ENCODE measurements at places on chromosomes 7 and 10.

GRCh38 chr7:128759242-128759641 lies 16.4 kb downstream of the OPN1SW start:
- no peak for DNase-seq

DNA sequence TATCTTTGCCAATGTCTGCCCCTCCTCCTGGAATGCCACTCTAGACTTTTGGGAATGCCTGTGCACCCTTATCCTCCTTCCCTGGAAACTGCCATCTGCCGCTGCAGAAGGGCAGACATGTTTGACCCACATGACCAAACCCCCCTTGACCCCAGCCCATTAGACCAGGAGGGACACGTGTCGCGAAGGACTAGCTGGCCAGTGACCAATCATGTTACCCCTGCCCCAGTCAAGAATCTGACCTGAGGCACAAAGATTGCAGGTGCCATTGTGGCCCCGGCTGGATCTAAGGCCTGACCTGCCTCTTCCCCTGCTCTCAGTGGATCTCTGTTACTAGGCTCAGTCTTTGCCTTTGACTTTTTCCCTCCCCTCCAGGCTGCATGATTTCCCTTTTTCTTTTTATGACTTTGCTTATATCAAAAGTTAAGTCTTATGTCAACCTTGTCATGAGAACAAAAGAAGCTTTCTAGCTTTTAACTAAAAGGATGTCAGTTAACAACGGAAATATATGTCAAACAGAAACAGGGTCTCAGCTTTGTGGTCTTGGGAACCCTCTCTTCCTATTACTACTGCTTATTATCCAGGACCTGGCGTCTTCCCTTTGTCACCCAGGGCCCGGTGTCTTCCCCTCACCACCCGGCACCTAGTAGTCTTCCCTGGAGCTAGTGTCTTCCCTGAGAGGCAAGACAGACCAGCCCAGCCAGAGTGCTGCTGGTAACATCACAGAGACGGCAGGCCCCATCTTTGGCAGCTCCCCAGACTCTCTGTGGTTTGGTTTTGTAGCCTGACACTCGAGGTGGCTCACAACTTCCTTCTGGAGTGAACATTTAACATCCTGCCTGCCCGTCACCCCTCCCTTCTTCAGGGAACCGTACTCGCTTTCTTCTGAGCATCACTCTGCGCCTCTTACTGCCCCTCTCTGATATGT lies 24.4 kb upstream of the PPIF start:
- peak; percentile 48 for DNase-seq

DNA sequence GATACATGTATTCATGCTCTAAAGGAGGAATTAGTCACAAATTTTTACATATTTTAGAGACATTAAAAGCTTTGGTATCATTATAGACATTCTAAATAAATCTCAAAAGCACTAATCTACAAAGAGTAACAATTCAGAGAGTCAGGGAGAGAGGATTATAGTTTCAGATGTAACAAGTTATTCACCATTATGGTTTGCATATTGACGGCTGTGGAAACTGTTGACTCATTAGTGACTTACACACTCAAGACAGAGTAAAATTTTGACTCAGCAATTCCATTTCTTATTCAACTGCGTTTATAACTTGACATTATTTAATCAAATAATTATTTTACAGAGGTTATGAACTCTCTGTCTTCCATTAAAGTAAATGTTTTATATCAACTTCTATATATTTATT lies 95.4 kb upstream of the SEMA3C start:
- DNase-seq: no peak

DNA sequence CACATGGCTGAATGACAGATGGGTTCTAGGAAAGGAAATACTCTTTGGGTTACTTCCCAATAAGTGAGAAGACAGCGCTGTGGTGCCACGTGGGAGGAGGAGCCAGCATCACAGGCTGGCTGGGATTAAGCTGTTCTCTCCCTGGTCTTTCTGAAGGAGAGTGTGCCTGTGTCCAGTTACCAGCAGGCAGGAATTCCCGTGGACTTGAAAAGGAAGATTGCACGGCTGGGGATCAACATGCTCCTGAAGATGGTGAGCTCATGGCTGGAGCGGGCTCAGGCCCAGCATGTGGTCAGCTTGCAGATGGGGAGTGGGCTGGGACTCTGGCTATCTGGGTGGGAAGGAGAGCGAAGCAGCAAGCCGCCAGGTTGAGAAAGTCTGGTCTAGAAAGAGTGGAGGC lies 8.1 kb downstream of the ADCK2 start:
- DNase-seq: no peak

- no peak for DNase-seq
These were observed 30.7 kb downstream of the WDR86 start for GRCh38 chr7:151379193-151379520.

GRCh38 chr10:6778992-6779701 lies 199.1 kb upstream of the PRKCQ start:
- DNase-seq: no peak

- no peak for DNase-seq
These were observed 414.7 kb upstream of the GHITM start for GRCh38 chr10:83724471-83725241.

DNA sequence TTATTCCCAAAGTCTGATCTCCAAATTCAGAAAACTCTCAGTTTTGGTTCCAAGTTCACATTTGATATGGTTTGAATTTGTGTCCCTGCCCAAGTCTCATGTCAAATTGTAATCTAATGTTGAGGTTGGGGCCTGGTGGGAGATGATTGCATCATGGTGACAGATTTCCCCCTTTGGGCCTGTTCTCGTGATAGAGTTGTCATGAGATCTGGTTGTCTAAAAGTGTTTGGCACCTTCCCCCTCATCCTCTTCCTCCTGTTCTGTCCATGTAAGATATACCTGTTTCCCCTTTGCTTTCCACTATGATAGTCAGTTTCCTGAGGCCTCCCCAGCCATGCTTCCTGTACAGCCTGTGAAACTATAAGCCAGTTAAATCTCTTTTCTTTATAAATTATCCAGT lies 138.6 kb downstream of the ARL4A start:
- DNase-seq: no peak

DNA sequence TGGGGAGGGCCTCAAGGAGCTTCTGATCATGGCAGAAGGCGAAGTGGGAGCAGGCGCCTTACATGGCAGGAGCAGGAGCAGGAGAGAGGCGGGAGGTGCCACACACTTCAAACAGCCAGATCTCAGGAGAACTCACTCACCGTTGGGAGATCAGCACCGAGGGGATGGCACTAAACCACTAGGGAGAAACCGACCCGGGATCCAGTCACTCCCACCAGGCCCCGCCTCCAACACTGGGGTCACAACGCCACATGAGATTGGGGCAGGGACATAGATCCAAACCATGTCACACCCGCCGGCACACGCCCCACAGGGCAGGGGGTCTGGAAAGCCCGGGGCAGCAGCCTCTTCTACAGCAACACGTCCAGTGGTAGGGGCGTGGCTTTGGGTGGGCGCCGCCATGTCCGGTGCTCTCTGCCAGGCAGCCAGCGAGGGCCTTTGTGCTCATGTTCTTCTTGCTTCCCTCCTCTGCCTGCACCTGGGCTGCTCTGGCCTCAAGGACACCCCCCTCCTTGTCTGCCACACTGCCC lies 233.8 kb upstream of the SHH start:
- no peak for DNase-seq

DNA sequence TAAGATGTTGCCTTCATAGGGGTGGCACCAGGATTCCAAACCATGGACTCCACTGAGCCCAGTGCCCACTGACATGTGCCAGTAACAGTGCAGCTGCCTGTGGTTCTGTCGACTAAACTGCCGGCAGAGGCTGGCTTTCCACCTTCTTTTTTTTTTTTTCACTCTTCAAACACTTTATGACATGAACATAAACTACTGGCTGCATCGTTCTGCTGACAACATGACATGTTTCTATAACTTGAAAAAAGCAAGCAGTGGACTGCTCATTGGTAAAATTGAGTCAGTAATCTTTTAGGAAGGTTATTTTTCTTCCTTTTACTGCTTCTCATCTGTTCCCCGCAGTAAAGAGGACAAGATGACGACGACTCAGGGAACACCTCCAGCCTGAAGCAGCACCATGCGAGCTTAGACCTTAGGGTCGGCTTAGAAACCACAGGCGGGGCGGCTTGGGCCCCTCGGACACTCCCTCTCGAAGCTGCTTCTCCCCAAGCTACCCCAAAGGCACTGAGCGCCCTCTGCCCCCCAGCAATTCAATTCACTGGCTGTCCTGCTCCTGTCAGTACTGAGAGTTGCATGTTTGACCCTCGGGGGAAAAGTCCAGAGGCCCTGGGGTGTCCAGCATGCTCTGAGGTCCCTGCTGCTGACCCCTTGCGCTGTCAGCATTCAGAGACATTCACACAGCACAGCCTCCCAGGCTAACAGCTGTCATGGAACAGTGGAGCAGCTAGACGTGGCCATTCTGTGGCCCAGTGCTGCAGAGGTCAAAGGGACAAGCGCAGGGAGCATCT lies 112.5 kb downstream of the EGFR start:
- peak; percentile 56 for DNase-seq

DNA sequence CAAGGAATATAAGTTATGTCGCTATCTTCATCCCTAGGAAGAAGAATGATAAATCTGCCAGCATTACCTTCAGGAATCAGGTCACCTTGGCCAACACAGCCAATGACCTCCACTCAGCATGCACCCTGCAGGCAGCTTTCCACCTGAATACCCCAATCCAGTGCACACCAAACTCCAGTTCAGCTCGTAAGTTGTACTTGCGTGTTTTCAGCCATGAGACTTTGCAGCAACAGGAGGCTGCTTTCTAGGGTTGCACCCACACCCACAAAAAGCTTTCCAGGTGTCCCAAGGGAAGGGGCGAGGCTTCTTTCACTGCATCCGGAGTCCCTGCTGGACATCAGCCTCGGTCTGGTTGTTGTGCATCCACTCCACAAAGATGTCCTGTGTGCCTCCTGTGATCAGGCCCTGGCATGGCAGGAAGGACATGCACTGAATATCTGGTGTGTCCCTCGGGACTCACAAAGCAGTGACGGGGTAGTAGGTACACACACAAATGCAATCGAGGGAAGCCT lies 282.9 kb downstream of the GRID1 start:
- DNase-seq: no peak

- peak; percentile 44 for DNase-seq
These were observed 77.8 kb upstream of the LRRC17 start for GRCh38 chr7:102834999-102835398.

- DNase-seq: no peak
These were observed 72.6 kb downstream of the COPG2 start for GRCh38 chr7:130595986-130596385.

DNA sequence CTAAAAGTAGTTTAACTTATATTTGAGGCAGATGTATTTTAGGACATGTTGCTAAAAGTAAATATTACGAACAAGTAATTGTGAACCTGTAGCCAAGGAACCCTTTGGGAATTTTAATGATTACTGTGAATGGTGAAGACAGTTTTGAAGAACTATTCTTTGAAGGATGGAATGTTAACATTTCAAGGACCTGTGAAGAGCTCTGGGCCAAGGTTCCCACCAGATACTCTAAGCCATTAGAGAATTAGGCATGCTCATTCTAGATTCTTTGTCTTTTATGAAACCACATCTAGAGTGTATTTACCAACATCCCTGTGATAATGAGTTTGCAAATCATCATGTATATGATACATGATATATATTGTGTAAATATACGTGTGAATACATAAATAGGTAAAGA lies 99.8 kb downstream of the SEPTIN7 start:
- DNase-seq: no peak

DNA sequence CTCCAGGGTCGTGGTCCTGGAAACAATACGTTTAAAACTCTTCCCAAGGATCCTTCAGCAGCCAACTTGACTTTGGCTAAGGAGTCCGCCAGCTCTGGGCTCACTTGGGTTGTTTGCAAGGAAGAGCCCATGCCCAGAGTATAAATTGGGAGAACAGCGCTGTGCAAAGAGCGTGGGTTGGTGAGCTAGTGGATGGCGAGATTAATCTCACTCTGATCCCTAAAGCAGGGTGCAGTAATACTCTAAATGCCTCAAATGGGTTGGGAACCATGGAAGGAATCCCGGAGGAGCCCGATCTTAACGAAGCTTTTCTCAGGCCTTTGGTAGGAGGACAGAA lies 495 bp upstream of the SDHAF3 start:
- DNase-seq: no peak

DNA sequence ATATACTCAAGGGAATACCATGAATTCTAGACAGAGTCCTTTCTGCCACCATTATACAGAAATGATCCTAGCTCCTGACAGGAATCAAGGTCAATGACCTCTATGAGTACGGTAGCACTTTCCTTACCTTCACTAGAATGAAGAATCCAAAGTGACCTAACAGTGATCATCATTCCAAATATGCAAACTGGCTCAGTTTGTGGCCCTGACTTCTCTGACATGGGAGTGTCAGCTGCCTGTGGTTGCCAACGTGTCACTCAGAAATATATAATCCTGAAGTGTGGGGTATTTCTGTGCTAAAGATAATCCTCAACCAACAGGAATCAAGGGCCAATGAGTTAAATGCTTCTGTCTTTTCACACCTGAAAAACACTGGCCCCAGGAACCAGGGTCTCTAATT lies 45.7 kb downstream of the COPG2 start:
- no peak for DNase-seq

DNA sequence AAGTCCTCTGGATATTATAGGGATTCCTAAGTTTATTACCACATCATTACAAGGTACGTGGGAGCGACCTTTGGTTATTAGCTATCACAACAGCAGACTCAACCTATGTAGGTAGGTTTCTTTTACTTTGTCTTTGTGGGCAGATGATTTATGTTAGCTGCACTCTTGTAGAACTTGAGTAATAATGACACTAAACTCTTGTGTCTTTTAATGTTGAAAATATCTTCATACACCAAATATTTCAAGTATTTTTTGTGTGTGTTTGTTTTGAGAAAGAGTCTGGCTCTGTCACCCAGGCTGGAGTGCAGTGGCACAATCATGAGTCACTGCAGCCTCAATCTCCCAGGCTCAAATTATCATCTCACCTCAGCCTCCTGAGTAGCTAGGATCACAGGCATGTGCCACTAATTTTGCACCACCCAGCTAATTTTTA lies 19.2 kb upstream of the SUPV3L1 start:
- DNase-seq: no peak

- no peak for DNase-seq
These were observed 2.0 kb downstream of the PIP4K2A start for GRCh38 chr10:22712211-22712955.

- no peak for DNase-seq
These were observed 176.5 kb upstream of the KCTD7 start for GRCh38 chr7:66452165-66452564.

DNA sequence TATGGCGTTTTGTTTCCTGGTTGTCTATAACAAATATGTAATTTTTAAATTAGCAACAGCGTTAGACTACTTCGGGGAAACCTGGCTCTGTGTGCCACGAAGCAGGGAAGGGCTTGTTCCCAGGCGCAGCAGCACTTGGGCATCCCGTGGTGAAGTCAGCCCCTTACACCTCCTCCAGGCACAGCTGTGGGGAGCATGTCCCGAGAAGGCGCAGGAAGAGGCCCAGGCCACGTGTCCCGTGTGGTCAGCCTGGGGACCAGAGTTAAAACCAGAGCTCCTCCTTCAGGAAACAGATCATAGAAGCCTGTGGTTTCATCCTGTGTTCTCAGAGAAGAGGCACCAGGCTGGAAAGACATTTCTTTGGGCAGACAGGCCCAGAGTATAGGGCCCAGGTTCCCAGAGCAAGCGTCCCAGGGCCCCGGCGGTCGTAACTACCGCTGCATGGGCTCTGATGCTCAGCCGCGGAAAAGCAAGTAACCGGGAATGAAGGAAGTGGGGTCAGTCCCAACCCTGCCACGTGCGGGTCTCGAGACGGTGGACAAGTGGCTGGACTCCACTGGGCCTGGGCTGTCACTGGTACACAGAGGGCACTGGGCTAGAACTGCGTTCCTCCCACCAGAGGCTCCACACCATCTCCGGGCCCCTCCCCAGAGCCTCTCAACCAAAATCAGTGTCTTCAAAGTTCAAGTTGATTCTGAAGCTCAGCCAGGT lies 7.1 kb downstream of the NUDT1 start:
- peak; percentile 42 for DNase-seq

- DNase-seq: no peak
These were observed 279.0 kb downstream of the KCNMA1 start for GRCh38 chr10:77358656-77359055.

Data from eye (tissue), 1 donor.